ENCODE measurements at places on chromosomes 7 and 10.

- no peak for DNase-seq
Observed at GRCh38 chr10:62866451-62866850, 50.3 kb upstream of the EGR2 start.

DNA sequence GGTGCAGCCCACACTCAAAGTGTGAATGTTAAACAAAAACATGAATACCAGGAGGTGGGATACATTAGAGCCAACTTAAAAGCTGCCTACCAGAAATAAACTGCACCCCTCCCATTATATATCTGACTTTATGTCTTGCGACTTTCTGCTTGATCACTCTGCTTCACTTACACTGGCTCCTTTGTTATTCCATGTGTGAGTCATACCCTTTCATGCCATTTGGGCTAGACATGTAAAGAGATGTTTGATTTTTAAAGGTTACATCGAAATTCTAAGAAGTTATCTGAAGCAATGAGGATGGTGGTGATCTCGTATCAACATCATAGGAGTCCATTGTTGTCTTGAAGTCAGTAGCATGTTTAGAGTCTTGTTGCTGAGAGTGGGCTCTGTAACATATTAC lies 31.6 kb upstream of the ETV1 start:
- no peak for DNase-seq

DNA sequence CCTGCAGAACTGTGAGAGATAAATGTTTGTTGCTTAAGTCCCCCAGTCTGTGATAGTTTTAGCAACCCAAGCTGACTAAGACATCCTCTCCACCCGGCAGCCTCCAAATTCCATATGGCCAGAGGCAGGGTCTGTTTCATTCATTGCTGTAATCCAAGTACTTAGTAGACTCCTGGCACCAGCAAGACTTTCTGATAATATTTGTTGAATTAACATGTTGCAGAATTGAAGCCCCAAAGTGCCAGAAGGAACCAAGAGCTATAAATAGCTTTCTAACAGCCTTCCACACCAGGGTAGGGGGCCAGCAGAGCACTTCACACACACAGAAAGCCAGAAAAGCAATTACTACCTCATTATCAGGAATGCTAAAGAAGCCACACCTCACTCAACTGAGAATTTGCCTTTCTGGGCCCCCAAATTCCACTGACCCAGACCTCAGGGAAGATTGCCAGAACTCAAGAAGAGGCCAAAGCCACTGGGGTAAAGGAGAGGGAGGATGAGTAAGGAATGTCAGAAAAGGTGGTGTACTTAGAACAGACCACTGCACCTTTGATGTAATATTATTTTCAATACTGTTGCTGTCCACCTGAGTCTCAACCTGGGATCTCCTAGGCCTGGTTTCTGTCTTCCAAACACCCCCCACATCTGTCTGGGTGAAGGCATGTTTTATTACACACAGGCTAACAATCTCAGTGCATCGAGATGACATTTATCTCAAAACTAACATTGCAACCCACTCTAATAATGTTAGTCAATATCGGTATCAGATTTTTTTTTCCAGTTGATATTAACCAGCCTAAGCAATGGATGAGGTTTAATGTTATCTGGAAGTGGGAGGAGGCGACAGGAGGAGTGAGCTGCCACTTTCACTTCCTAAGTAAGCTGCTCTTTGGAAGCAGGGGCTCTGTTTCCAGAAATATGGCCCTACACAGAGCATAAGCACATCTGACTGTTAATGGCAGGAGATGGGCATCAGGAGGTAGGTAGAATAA lies 5.5 kb downstream of the NOD1 start:
- DNase-seq: no peak

- no peak for DNase-seq
Observed at GRCh38 chr10:123103944-123104343, 31.8 kb upstream of the HMX3 start.

DNA sequence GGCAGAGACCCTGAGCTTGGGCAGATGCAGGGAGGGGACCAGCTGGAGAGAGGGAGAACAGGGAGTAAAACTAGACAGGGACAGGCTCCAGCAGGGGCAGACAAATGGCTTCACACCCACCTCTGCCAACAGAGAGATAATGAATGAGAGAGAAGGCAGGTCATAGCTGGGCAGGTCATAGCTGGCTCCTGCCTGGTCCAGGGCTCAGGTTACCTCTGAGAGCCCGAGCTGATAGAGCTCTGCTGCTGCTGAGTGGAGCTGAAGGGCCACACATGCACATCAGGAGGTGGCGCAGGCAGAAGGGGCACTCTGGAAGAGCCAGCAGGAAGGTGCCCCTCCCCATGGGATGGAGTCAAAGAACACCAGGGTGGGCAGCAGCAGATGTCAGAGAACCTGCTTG lies 154.2 kb downstream of the GFRA1 start:
- no peak for DNase-seq

DNA sequence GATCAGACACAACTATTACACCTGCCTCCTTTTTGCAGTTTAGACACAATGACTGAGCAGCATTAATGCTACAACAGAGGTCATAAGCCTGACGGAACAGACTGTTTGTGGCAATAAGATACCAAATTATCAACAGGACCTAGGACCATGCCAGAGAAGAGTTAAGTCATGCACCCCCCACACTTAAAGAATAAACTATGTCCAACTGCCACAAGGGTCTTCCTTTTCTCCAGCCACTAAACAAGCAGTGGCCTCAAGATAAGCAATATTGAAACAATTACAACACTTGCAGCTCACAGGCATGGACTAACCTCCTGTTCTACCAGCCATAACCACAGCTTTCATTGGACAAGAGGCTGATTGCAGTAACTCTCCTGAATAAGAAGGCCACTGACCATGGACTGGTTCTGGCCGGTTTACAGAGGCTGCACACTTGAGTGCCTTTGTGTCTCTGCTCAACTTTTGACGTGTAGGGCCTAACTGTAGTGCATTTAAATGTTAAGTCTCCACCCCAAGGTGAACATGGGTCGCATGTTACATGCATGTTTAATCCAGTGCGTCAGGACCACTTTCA lies 104.4 kb downstream of the STRA8 start:
- no peak for DNase-seq

DNA sequence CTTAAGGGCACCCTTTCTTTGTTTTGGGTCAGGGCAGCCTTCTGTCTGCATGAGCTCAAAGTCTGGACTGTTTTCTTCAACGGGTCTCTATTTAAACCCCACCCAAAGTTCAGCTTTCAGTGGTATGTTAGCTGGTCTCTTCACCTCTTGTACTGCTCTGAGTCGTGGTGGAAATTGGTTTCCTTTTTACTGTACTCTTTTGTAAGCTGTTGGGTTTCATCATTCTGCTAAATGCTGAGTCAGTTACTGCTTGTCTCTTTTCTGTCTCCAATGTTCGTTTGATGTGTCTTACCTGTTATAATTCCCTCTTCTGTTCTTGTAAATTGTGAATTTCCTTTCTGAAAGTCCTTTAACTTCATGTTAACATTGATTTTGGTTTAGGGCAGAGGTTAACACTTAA lies 64.1 kb upstream of the MALRD1 start:
- no peak for DNase-seq

GRCh38 chr7:13321316-13321715 lies 633.9 kb downstream of the ARL4A start:
- DNase-seq: no peak

DNA sequence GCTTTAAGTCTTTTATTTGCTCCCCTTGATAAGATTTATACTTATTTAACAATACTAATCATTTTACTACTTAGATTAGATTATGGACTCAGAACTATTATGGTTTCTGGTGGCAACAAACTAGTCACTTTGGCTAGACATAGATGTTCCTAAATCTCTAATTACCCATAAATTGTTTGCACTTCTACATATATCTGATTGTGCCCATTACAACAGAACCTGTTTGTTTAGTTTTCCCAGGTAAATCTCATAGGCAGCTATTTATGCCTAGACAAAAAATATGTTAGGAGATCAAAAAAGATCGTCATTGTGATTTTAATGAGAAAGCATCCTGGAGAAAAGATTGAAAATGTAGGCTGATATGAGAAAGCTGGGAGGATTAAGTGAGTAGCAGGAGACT lies 14.4 kb downstream of the UBN2 start:
- no peak for DNase-seq

DNA sequence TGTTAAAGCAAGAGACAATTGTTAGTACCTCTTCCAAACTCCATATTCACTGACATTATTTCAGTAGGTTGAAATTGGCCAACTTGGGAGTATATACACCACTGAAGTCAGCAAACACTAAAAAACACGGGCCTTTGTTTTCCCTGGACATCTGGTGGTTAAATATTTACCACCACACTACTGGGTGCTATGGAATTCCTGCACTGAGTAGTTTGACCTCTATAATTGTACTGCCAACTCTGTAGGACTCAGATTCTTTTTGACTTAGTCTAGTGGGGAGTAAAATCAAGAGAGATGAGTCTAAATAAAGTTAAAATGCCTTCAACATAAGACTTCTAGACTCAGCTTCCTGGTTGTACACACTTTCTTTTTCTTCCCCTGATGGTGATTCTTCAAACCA lies 41.3 kb upstream of the TES start:
- no peak for DNase-seq

DNA sequence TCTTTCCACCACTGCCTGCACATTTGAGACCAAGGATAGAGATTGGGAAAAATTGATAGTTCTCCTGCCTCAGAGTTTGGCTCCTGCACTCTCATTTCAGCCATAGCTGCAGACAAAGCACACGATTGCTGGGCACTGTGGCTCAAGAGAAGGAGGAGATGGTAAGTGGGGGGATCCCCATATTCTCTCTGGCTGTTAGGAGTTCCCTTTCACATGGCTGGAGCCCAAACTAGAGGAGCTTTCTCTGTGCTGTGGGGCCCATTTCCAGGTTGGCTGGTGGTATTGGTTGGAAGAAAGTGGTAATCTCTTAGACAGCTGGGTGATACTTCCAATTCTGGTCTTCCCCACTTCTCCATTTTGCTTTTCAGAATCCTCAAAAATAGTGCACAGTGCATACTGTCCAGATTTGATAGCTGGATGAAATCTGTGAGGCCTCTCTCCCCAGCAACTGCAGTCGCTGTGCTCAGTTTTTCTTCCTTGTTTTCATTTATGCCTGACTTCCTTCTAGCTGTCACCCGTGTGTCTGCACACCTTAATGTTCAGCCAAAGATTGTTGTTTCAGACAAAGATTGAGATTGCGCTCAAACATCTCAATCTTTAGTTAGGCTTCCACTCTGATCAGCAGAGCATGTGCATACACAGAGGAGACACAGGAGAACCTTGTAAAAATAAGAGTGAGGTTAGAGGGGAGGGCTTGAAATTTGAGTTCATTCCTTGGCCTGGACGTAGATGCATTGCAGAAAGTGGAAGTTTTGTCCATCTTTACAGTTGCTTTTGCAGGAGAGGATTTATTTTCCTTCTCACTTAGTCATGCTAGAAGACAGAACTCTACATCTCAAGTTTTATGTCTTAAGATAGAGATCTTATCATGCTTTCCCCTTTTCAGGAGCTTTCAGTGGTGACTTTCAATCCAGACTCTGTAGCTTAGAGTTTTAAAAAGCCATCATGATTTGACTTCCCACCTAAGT lies 28.6 kb downstream of the RABGEF1 start:
- DNase-seq: no peak

DNA sequence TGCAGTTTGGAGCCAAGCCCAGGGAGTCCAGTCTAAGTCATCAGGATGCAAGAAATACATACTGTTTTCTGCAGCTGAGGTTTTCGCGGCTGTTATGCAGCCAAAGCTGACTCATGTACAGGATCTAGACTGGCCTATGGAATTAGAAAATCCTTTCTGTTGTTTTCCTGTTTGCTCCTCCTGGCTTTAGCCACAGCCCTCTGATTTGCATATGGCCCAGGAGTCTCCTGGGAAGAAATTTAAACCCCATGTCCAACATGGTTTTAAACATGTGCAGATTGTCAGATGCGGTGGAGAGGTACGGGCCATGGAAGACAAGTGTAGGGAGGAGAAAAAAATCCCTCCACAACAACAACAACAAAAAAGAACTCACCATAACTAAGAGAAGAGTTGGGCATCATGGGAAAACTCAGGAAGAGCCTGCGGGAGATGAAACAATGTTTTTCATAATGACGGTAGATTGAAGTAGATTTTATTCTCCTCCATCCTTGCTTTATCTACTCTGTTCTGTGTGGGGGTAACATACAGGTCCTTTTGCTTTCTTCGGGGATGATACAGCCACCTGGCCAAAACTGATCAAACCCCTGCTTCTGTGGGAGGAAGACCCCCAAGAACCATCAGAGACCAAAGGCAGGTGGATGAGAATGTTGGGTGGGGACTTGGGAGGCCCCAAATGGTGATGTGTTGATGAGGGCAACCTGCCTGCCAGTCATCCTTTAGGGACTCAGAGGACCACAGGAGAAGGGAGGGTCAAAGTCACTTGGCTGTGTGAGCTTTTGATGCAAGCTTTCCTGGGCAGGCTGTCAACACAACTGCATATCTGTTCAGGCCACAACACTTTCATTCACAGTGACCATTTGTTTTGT lies 29.8 kb upstream of the GNA12 start:
- no peak for DNase-seq

GRCh38 chr7:2559283-2559950 lies 638 bp downstream of the IQCE start:
- DNase-seq: peak; percentile 30

GRCh38 chr7:4725850-4726450 lies 43.9 kb downstream of the FOXK1 start:
- DNase-seq: no peak

GRCh38 chr10:133377818-133378250 lies 1.2 kb upstream of the PAOX start:
- no peak for DNase-seq

DNA sequence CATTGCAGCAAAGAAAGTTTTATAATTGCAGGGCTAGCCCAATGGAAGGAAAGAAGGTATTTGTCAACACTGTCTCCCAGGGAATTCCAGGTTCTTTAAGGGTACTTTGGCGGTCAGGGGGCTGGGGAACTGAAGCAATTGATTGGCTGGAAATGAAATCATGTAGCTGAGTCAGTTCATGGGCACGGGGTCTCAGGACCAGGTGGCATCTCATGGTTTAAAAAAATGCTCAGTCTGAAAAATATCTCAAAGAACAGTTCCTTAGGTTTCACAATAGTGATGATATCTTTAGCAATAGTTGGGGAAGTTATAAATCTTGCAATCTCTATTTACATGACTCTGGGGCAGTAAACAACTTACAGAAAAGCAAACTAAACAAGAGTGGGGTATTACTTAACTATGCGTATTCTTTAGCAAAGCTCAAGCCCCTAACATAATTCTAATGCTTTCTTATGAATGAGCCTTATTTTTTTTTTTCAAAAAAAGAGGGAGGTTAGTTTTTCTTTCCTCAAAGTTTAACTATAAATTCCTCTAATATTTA lies 376.9 kb upstream of the NRG3 start:
- no peak for DNase-seq

DNA sequence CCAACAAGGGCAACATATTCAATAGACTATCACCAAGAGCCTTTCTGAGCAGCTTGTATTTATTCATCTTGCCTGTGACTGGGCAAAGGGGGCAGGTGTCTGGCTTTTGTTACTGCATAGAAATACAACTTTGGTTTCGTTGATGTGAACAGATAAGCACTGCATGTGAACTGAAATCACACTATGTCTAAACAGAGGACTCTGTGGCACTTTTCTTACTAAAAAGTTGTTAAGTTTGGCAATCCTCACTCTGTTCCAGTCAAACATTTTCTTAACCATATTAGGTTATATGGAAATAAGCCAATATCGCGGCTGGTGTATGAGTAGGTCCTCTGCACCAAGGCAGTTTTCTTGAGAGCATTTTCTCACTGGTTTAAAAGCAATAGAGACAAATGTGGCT lies 48.5 kb downstream of the CALD1 start:
- DNase-seq: no peak

Measured in T-helper 2 cell treated with Interferon-gamma antibody and Interleukin-4, amounts not matched to agents 5 μg/mL and 100 μg/mL, for 36 hours (primary cell).